ENCODE measurements at places on chromosomes 2 and 18. TPM values are rescaled to one million over a fixed set of nuclear protein-coding genes. Genes with fewer than 3 reads are reported as not detected.
A peak's percentile ranks its signal among the peaks of the same experiment; 100 is the strongest.

- DNase-seq = peak; percentile 79
Measured at GRCh38 chr2:175366815-175367214, 185.3 kb upstream of the ATP5MC3 start.

- DNase-seq = no peak
Measured at GRCh38 chr2:137943678-137944347, 20.5 kb upstream of the HNMT start.

The GLI2 gene
- total RNA-seq = under 0.01 TPM

The ANKMY1 gene
- 24.2 TPM for total RNA-seq

All from hematopoietic multipotent progenitor cell (in vitro differentiated cells).